ENCODE measurements at places on chromosomes 7 and 10.

DNA sequence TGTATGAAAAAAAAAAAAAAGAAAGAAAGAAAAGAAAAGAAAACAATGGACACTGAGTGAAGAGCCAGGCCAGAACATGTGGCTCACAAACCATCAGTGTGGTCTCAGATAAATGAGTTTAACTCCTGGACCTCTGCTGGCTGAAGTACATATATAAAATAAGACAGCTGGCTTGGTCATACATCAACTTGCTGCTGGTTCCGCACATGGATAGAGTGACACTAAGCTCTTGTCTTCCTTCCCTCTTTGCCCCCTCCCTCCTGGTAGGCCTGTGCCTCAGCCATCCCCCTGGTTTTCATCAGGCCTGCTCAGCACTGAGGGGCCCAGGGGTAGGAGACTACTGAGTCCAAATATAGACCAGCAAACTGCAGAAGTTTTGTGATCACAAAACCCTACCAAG lies 58.1 kb upstream of the DGKI start:
- peak; percentile 72 for DNase-seq

- DNase-seq, result no peak
Observed at GRCh38 chr7:121558288-121558687, 162.2 kb upstream of the FAM3C start.

DNA sequence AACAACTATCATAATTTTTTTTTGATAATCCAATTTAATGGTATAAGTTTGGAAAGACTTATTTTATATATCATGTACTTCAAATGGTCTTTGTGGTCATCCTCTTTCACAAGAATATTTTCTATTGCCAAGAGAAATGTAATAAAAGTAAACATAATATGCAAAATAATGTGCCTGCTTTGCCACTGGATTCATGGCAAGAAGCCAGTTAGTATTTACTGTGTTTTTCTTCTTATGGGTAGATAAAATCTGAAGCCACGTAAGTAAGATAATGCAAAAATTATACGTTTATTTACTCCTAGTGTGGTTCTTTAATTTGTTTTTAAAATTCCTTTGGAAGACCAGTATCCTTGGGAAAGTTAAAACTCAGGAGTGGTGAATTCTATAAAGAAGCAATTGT lies 258.5 kb downstream of the ARL4A start:
- DNase-seq, result no peak

DNA sequence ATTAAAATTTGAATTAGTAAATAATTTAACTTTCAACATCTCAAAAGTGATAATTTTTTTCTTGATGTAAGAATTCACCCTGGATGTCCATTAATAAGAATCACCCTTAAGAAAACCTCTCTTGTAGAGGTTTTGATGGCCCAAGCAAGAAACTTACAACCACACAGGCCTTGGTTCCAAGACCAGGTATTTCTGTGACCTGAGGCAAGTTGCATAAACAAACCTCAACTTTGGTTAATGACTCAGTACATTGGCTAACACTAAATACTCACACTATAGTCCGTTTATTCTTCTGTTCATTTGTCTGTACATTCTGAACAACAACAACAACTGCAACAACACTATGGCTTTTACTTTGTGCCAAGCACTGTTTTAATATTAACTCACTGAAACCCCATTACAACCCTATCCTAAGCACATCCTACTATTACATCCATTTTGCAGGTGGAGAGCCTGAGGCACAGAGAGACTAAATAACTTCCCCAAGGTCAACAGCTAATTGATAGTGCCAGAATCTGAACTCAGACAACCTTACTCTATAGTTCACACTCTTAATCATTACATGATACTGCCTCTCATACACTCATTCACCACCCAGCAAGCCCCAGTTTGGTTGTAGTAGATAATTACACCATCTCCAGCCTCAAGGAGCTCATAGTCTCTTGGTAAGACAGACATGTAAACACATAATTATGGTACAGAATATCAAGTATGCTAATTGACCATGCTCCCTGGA lies 6.6 kb downstream of the ANK3 start:
- DNase-seq, result no peak

DNA sequence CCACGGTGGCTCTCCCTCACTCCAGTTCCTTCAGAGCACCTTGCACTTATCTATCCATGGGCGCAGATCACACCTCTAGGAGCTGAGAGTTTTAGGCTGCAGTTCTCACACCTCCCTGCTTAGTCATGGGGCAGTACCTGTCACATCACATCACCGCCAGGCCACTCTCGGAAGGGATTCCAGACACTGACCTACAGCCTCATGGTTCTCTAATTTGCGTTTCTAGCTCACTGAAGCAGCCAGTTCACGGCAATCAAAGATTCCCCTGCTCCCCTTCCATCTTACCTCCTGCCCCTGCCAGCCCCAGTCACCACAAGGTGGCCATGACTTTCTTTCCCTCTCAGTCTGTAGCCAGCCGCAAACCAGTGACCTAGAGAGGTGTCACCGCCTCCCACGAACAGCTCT lies 34.2 kb downstream of the ADRB1 start:
- DNase-seq, result no peak

DNA sequence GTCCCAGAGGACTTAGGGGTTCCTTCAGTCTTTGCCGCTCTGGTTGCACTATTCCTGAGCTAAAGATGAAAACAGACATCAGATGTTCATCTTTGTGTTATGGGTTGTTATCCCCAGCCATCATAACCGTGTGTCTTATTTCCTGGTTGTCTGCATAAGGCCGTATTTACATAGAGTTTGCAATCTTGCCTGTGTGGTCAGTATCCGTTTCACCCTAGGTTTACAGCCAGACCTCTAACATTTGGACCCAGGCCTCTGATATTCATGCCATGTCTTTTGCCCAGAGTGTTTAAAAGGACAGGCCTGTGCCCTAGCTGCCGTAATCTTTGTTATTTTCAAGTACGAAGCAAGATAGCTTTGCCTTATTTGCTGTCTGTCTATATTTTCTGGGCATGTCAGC lies 26.6 kb downstream of the LRRC4 start:
- DNase-seq, result no peak

DNA sequence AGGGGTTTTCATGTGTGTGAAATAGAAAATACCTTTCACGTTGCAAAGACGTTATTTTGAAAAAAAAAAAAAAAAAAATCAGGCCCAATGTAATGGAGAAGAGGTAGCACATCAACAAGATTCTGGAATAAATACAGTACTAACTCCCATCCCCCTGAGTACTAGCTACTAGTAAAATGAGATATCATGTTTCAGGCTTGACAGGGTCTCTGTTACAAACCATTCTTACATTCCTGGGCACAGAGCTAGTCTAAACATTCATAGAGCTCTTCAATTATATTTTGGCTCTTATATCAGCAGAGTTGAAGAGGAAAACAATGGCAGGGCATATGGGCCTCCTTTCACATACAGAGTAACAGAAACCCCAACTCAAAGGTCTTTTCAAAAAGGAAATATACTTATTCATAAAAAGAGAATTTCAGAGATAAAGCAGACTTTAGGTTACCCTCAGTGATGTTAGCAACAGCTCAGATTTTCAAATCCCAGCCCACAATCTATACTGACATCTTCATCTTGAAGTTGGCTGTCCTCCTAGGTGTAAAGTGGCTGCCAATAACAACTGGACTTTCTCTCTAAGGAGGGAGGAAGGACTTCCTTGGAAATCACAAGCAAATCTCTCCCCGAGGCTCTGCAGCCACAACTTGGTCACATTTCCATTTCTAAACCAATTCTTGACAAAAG lies 18.6 kb downstream of the C7orf33 start:
- peak; percentile 59 for DNase-seq

- DNase-seq, result no peak
Observed at GRCh38 chr10:133422807-133423771, 1.3 kb downstream of the SPRN start.

GRCh38 chr7:13992596-13992964 lies 3.1 kb upstream of the ETV1 start:
- no peak for DNase-seq

DNA sequence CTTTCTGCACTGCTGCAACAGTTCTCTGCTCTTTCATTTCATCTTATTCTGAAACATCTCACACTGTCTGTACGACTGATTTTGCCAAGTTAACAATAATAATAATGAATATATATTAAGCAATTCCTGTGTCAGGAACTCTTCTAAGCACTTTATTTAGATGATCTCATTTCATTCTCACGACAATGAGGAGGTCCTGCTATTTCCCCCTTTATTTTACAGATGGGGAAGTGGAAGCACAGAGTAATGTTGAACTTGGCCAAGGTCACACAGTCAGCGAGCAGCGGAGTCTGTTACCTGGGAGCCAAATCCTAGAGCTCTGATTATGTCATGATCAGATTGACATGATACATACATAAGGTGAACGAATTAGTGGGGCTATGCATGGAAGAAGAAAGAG lies 5.8 kb downstream of the MRC1 start:
- no peak for DNase-seq

DNA sequence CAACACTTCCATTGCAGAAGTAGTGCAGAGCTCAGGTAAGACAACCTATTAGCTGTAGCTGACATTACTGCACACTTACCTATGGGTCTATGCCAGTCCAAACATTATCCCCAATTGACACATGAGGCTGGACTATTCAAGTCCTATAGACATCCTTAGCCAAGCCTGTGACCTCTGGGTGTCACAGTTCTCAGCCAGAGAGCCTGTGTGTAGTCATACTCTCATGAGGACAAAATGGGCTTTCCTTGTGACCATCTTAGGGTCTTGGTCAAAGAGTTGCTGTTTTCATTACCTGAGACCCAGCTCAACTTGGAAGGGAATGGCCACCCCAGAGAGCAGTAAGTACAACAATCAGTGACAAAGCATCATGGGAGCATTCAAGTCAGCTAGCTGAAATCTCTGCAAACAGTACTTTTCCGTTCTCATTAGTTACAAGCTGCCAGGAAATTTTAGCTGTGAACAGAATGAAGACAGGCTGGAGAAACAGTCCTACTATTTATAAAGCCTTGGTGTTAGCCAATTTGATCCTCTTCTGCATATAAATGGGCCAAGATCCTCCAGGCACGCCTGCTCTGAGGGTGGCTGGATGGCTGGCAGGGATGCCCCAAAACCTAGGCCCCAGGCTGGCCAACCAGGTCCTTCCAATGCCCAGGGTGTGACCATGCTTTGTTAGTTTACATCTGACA lies 44.3 kb downstream of the NUDCD3 start:
- DNase-seq, result peak; percentile 22

- no peak for DNase-seq
Observed at GRCh38 chr7:40327873-40328272, 193.1 kb downstream of the SUGCT start.

GRCh38 chr10:3892440-3893425 lies 107.7 kb upstream of the KLF6 start:
- DNase-seq, result no peak
